ENCODE measurements at places on chromosomes 16 and 17.

DNA sequence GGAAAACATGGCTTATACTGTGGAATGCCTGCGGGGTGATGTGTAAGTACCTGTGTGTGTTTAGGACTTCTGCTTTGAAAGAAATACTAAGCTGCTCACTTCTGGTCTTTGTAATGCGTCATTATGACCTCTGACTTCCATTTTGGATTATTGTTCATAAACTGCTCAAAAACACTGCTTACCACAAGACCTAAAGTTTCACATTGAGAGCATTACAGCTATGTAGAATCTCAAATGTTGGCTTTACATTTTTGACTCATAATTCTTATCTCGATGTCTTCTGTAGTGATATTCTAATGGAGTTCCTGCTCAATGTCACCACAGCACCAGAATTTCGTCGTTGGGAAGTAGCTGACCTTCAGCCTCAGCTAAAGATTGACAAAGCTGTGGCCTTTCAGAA is 9.3 kb downstream of the UQCRC2 start:
- DNase-seq = no peak

GRCh38 chr16:89015271-89015859 is 38.4 kb upstream of the CBFA2T3 start:
- DNase-seq = no peak

GRCh38 chr16:69925311-69925710 is 25.8 kb upstream of the CLEC18A start:
- DNase-seq = no peak

- no peak for DNase-seq
Measured at GRCh38 chr16:78994135-78994745, 606.3 kb downstream of the MAF start.

DNA sequence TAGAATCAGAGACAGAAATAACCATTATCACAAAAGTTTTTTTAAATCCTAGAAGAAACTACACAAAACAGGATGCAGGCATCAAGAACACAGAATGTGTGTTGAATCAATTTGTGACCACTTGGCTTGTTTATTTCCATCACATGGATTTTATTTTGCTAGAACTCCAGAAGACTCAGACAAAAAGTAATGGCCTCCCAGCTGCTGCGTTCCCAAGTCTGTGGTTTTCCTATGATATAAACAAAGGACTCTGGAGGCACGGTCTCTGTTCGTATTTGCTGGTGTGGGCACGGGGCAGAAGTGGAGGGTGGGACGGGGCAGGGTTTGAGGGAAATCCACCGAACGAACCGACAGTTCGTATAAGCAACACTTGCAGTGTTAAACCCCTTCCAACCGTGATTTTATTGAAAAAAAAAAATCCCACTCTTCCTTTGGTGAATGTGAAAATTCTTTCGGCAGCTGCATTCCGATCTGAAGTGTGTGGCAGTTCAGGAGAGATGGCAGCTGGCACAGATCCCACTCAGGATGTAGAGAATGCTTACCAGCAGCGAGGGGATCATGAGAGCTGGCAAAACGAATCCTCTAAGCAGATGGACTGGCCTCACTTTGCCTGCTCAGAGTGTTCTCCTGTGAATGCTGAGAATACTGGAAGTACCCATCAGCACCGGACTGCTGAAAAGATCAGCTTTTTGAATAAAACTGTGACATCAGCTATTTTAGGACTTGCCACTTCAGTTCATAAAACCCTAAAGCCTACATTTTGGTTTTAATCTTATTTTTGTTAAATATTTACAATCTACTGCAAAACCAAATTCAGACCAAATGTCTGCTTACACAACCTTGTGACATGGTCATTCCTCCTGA is 165.2 kb downstream of the VPS53 start:
- DNase-seq = no peak

DNA sequence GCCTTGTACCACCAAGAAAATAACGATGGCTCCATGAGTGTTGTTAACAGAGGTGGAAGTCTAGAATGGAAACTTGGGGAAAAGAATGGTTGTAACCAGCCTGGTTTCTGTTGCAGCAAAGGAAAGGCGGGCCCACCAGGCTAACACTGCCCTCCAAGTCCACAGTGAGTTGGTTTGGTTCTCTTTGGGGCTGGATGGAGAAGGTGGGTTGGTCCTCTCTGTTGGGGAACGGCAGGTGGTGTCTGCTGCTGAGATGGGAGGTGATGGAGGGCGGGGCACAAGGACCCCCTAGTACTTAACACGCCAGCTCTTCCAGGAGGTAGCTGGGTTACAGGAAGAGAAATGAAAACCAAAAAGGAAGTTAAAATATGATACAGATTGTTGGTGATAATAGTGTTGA is 76.6 kb upstream of the PLCG2 start:
- DNase-seq = no peak

- DNase-seq = no peak
Measured at GRCh38 chr16:68605746-68606145, 39.4 kb upstream of the CDH3 start.

- no peak for DNase-seq
Measured at GRCh38 chr16:2516391-2517240, 2.9 kb downstream of the ATP6V0C start.

DNA sequence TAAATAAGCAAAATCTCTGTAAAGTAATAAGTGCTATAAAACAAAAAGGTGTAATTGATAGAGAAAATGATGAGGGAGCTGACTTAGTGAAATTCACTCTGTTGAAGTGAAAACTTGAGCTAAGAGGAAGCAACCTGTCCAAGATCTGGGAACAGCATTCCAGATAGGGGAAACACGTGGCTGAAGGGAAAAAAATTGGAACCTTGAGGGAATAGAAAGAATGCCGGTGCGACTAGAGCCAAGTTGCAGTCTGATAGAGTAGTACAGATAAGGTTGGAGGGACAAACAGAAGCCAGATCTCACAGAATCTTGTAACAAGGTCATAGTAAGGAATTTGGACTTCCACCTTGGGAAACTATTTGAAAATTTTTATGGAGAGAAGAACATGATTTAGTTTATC is 623 bp upstream of the DDX52 start:
- no peak for DNase-seq

DNA sequence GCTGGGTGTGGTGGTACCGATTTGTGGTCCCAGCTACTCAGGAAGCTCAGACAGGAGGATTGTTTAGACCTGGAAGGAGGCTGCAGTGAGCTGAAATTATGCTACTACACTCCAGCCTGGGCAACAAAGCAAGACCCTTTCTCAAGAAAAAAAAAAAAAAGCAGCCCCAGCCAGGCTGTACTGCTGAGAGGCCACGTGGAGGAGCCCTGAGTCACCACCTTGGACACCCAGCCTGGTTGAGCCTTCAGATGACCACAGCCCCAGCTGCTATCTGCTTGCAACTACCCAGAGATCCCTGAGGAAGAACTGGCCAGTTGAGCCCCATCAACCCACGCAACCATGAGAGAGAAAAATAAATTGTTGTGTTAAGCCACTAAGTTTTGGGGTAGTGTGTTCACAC is 23.6 kb upstream of the GPRC5C start:
- DNase-seq = no peak

Data from activated CD4-positive, alpha-beta T cell treated with anti-CD3 and anti-CD28 coated beads, Interleukin-2, amount 50 U/mL, for 48 hours (primary cell).